ENCODE measurements at places on chromosomes 11 and 22.

DNA sequence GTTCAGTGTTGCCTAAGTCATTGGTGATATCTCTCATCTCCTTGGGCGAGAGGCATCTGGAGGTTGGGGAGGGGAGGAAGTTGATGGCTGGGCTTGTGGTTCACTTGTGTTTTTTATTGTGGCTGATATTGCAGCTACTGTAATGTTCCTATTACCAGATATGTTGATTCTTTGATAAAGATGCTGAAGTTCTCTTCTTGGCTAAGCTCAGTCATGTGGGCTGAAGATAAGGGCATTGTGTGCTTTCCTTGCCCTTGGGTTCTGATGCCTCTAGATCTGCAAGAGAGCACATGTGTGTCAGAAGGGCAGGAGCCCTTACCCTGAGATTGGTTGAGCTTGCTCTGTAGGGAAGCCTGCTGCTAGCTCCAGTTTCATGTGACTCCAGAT, 12.0 kb downstream of the STX3 start:
- H3K27ac ChIP-seq: no peak overlapping the region
- no peak for DNase-seq
- H3K4me3 ChIP-seq: no peak overlapping the region
- H3K36me3 ChIP-seq: peaks cover 6% of the 10 kb centered on the region
- H3K4me1 ChIP-seq: peaks cover 15% of the 10 kb centered on the region

GRCh38 chr11:76322540-76322939, 58.4 kb downstream of the THAP12 start:
- H3K27ac ChIP-seq: no peak overlapping the region
- DNase-seq: no peak
- peaks cover 45% of the 10 kb centered on the region for H3K27me3 ChIP-seq

GRCh38 chr11:117394221-117394925, 66.7 kb downstream of the CEP164 start:
- no peaks in the 10 kb centered on the region for H3K4me1 ChIP-seq
- H3K4me3 ChIP-seq: no peak overlapping the region
- no peaks in the 10 kb centered on the region for H3K27me3 ChIP-seq
- H3K36me3 ChIP-seq: peaks cover 50% of the 10 kb centered on the region

- H3K27me3 ChIP-seq: peaks cover 73% of the 10 kb centered on the region
- no peak overlapping the region for H3K27ac ChIP-seq
- no peaks in the 10 kb centered on the region for H3K36me3 ChIP-seq
These were observed 2.0 kb downstream of the CLCF1 start for GRCh38 chr11:67371189-67371910.

GRCh38 chr22:29306175-29306834, at the start of gene GAS2L1:
GAS2L1 (plus strand) TSS chr22:29306650; CDS start chr22:29308106, 1,456 bp downstream.
- peak; percentile 76 for DNase-seq
- peak within 1 kb of the TSS; percentile 92 for H3K27ac ChIP-seq
- peaks cover 4% of the 10 kb centered on the region for H3K27me3 ChIP-seq
- H3K36me3 ChIP-seq: no peaks in the 10 kb centered on the region
- peaks cover 21% of the 10 kb centered on the region for H3K4me1 ChIP-seq

DNA sequence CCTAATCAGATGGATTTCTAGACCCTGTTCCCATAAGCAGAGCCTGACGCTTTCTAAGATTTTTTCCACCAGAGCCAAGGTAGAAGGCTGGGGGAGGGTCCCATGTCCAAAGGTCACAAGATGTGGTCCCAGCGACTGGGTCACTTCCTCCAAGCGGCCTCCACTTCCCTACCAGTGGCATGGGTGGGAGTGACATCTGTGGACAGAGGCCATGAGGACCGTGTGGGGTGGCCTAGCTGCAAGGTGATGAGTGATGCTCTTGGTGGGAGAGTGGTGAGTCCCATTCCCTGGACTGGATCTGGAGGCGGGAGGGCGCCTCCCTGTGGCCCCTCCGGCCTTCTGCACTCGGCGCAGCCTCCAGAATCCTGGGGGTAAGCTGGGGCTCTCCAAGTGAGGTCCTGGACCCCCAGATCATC, 32.4 kb upstream of the PRR5 start:
- peaks cover 5% of the 10 kb centered on the region for H3K4me1 ChIP-seq
- H3K4me3 ChIP-seq: peak overlapping the region; percentile 65
- no peaks in the 10 kb centered on the region for H3K36me3 ChIP-seq

GRCh38 chr11:14417186-14417585, 58.2 kb upstream of the RRAS2 start:
- no peak overlapping the region for H3K27ac ChIP-seq
- H3K27me3 ChIP-seq: no peaks in the 10 kb centered on the region
- peaks cover 32% of the 10 kb centered on the region for H3K4me1 ChIP-seq
- DNase-seq: no peak
- no peaks in the 10 kb centered on the region for H3K36me3 ChIP-seq
- no peak overlapping the region for H3K4me3 ChIP-seq

DNA sequence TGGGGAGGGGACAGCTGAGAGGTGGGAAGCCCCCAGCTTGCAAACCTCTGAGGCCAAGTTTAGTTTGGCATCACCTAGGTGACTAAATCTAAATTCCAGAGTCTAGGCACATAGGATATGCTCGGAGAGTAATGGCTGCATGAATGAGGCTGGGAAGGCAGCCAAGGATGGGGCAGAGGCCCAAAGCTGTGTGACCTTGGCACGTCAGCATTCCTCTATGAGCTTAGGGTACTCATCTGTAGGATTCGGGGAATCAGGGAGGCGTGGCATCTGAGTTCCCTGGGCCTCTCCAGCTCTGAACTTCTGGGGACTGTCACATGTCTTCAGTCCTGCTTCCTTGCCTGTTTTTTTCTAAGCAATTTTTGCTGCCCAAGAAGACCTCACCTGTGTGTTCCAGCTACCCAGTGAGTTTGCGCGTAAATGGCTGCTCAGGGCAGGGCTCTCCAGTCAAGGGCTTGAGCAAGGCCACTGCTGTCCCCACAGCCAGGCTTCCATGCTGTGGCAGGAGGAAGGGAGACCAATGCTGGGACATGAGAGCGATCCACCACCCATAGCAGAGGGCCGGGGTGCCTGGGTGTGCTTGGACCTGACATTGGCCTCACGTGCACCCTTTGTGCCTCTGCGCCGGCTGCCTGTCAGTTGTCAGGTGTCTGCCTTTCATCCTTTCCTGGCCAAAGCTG, 13.9 kb downstream of the DAGLA start:
- H3K36me3 ChIP-seq: no peaks in the 10 kb centered on the region
- peaks cover 46% of the 10 kb centered on the region for H3K4me1 ChIP-seq
- no peak overlapping the region for H3K4me3 ChIP-seq
- H3K27me3 ChIP-seq: no peaks in the 10 kb centered on the region

DNA sequence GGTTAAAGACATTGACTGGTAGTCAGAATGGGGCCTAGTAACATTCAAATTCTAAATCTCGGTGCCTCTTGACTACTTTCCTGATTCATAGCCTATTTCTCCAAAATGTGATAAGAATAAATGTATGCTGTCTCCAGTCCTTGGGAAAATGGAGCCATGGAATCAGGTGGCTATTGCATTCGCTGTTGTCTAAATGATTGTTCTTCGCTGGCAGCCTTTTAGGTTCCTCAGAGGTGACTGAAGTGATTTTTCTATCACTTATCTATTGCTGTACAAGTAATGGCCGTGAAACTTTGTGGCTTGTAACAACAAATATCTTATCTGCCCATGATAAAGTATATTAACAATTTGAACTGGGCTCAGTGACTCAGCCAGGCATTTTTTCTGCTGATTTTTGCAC, 15.4 kb downstream of the SRPRA start:
- H3K27me3 ChIP-seq: no peaks in the 10 kb centered on the region
- H3K4me1 ChIP-seq: no peaks in the 10 kb centered on the region

DNA sequence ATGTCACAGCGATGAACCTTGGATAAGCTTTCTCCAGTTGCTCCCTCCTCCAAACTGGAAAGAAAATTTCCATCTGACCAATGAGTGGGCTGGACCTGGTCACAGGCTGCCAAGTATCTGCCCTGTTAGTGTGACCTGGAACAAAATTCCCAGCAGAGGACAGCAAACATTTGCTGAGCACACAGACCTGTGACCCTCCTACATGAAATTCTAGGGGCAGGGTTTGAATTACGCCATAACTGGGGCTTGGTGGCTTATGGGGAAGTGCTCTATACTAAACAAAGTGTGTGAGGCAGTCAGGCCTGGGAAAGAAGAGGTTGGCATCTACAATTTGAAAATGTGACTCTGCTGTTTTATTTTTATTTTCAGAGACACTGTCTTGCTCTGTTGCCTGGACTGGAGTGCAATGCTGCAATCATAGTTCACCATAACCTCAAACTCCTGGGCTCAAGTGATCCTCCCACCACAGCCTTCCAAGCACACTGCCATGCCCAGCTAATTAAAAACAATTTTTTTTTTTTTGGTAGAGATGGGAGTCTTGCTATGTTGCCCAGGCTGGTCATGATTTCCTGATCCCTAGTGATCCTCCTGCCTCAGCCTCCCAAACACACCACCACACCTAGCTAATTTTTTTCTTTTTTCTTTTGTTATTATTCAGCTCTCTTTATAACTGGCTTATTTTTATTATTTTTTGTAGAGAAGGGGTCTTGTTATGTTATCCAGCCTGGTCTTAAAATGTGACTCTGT, 13.6 kb upstream of the XBP1 start:
- H3K4me1 ChIP-seq: peaks cover 14% of the 10 kb centered on the region

All from WTC11 (cell line).